ENCODE measurements at places on chromosomes 4 and X. TPM values are rescaled to one million over a fixed set of nuclear protein-coding genes. Genes with fewer than 3 reads are reported as not detected.

- no peak overlapping the region for H3K4me3 ChIP-seq
- no peaks in the 10 kb centered on the region for H3K27me3 ChIP-seq
These were observed 249.4 kb downstream of the ARHGAP10 start for GRCh38 chr4:147981305-147981704.

- no peaks in the 10 kb centered on the region for H3K27me3 ChIP-seq
- DNase-seq: no peak
- no peaks in the 10 kb centered on the region for H3K4me1 ChIP-seq
- H3K4me3 ChIP-seq: no peak overlapping the region
- H3K36me3 ChIP-seq: no peaks in the 10 kb centered on the region
These were observed 15.4 kb upstream of the KLHL2 start for GRCh38 chr4:165191814-165192499.

The MANBA gene
- total RNA-seq: 98.1 TPM

GRCh38 chr4:41366911-41367517, 110.3 kb downstream of the UCHL1 start:
- no peaks in the 10 kb centered on the region for H3K36me3 ChIP-seq
- peaks cover 10% of the 10 kb centered on the region for H3K4me1 ChIP-seq
- DNase-seq: no peak
- no peak overlapping the region for H3K4me3 ChIP-seq
- no peak overlapping the region for H3K27ac ChIP-seq

- DNase-seq: peak; percentile 89
- H3K27me3 ChIP-seq: no peaks in the 10 kb centered on the region
- H3K27ac ChIP-seq: peak overlapping the region; percentile 41
- H3K4me3 ChIP-seq: no peak overlapping the region
- no peaks in the 10 kb centered on the region for H3K4me1 ChIP-seq
These were observed 11.6 kb downstream of the PAGE4 start for GRCh38 chrX:49840679-49841078.

GRCh38 chrX:87518504-87518903, 902 bp downstream of the KLHL4 start:
- H3K4me1 ChIP-seq: no peaks in the 10 kb centered on the region
- DNase-seq: no peak
- no peaks in the 10 kb centered on the region for H3K36me3 ChIP-seq

- no peak overlapping the region for H3K4me3 ChIP-seq
- no peak for DNase-seq
- no peaks in the 10 kb centered on the region for H3K4me1 ChIP-seq
- H3K27me3 ChIP-seq: no peaks in the 10 kb centered on the region
- H3K36me3 ChIP-seq: no peaks in the 10 kb centered on the region
These were observed 29.9 kb upstream of the PCDH19 start for GRCh38 chrX:100440006-100440405.

GRCh38 chrX:3699821-3700381, 13.5 kb downstream of the PRKX start:
- H3K4me3 ChIP-seq: no peak overlapping the region
- H3K4me1 ChIP-seq: no peaks in the 10 kb centered on the region
- H3K36me3 ChIP-seq: no peaks in the 10 kb centered on the region

The SLC2A9 gene
- total RNA-seq: 2.7 TPM

The MSMO1 gene
- total RNA-seq: 796 TPM

GRCh38 chr4:38620065-38620464, 43.9 kb upstream of the KLF3 start:
- H3K4me1 ChIP-seq: peaks cover 13% of the 10 kb centered on the region
- no peaks in the 10 kb centered on the region for H3K36me3 ChIP-seq
- no peaks in the 10 kb centered on the region for H3K27me3 ChIP-seq
- peak overlapping the region; percentile 71 for H3K27ac ChIP-seq
- DNase-seq: no peak

DNA sequence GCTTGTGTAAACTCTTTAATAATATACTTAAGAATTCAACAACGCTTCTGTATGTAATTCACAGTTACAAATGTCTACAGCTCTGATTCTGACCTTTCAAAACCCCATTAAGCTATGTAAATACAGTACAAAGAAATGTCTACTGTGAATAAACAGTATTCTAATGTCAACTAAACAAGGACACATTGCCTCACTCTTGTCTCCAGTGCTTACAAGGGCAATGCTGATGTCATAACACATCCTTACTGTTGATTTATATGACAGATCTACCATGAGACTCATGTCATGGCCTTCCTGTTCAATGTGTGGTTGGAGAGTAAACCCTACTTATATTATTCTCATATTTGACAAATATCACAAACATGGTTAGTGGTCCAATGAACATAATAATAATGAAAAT, 256.1 kb upstream of the ADGRL3 start:
- no peak overlapping the region for H3K27ac ChIP-seq
- no peaks in the 10 kb centered on the region for H3K4me1 ChIP-seq

The RAP1GDS1 gene
- total RNA-seq: 42.7 TPM

GRCh38 chr4:21775703-21776102, 172.9 kb downstream of the KCNIP4 start:
- no peaks in the 10 kb centered on the region for H3K36me3 ChIP-seq
- H3K4me1 ChIP-seq: no peaks in the 10 kb centered on the region
- no peaks in the 10 kb centered on the region for H3K27me3 ChIP-seq
- no peak overlapping the region for H3K4me3 ChIP-seq

DNA sequence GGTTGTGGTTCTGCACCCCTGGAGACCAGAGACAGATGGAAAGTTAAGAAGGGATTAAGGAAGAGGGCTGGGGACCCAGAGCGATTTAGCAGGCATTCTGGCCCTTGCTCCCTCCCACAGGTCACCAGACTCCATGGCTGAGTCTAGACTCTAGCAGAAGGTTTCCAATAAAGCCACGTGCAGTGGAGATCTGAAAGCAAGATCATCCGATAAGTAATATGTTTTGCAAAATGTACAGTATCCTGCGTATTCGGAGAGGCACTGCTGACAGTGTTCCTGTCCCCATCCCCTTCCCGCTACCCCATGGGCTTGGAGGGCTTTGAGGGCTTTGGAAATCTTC, 531 bp upstream of the GPRIN3 start:
- H3K4me1 ChIP-seq: peaks cover 11% of the 10 kb centered on the region
- DNase-seq: no peak
- H3K36me3 ChIP-seq: no peaks in the 10 kb centered on the region
- peak overlapping the region; percentile 85 for H3K4me3 ChIP-seq
- H3K27ac ChIP-seq: no peak overlapping the region

GRCh38 chrX:13834355-13834754, 17.5 kb upstream of the GPM6B start:
- DNase-seq: no peak
- H3K36me3 ChIP-seq: no peaks in the 10 kb centered on the region
- no peaks in the 10 kb centered on the region for H3K4me1 ChIP-seq
- no peaks in the 10 kb centered on the region for H3K27me3 ChIP-seq

The RHOH gene
- not detected for total RNA-seq
